ENCODE measurements at places on chromosomes 3 and 15. TPM values are rescaled to one million over a fixed set of nuclear protein-coding genes. Genes with fewer than 3 reads are reported as not detected.

The LIPC gene
- polyA plus RNA-seq: not detected

DNA sequence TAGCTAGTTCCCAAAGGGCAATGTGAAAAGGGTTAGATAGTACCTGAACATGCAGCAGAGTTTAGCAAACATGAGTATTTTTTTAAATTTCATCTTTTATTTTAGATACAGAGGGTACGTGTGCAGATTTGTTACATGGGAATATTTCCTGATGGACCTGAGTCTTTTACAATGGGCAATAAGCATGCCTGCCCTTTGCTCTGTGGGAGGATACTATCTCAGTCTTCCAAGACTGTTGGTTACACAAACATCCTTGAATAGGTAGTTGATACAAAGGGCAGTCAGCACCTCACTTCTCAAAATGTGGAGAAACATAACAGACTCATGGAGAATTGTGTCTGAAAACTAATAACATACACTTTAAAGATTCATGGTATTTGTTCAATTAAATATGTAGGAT lies 103.3 kb downstream of the GOLIM4 start:
- no peak for DNase-seq
- no peaks in the 10 kb centered on the region for H3K4me1 ChIP-seq
- H3K36me3 ChIP-seq: no peaks in the 10 kb centered on the region
- no peak overlapping the region for H3K27ac ChIP-seq
- no peaks in the 10 kb centered on the region for H3K27me3 ChIP-seq
- H3K4me3 ChIP-seq: no peak overlapping the region

DNA sequence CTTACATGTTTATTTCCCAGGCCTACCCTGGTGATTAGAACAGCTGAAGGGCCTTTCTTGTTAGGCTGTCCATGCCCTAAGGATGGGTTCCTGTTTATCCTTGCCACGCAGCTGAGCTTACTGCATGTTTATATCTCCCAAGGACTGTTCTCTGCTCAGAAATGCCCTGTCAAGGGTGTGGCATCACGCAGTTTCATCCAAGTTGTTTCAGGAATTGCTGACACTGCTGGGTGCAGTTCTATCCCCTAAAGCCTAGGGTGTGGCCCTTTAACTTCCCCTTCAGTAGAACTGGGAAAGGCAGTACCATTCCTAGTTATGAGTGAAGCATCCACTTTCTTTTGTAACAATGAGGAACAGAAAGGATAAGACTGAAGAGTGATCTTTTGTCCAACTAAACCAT lies 5.0 kb downstream of the ELL3 start:
- no peak overlapping the region for H3K4me3 ChIP-seq
- H3K27me3 ChIP-seq: no peaks in the 10 kb centered on the region
- no peak overlapping the region for H3K27ac ChIP-seq

DNA sequence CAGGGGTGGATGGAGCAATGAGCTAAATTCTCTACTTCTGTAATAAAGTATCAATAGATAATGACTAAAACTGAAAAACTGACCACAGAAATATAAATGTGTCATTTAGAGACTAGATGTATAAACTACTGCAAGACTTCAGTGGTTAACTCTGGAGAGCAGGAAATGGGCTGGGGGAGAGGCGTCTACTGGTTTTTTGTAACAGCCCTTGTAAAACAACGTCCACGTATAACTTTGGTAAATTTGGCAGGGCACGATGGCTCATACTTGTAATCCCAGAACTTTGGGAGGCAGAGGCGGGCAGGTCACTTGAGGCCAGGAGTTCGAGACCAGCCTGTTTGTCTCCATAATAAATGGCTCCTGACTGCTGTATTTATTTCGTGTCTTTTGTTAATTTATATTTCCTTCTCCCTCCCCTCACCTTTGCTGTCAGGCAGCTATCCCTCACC lies 12.5 kb downstream of the RAB27A start:
- H3K27ac ChIP-seq: no peak overlapping the region
- H3K4me1 ChIP-seq: no peaks in the 10 kb centered on the region
- no peak for DNase-seq
- no peak overlapping the region for H3K4me3 ChIP-seq

- DNase-seq: no peak
- H3K4me1 ChIP-seq: peaks cover 14% of the 10 kb centered on the region
- no peaks in the 10 kb centered on the region for H3K36me3 ChIP-seq
- no peak overlapping the region for H3K4me3 ChIP-seq
These were observed 35.4 kb downstream of the LIPC start for GRCh38 chr15:58467121-58467721.

DNA sequence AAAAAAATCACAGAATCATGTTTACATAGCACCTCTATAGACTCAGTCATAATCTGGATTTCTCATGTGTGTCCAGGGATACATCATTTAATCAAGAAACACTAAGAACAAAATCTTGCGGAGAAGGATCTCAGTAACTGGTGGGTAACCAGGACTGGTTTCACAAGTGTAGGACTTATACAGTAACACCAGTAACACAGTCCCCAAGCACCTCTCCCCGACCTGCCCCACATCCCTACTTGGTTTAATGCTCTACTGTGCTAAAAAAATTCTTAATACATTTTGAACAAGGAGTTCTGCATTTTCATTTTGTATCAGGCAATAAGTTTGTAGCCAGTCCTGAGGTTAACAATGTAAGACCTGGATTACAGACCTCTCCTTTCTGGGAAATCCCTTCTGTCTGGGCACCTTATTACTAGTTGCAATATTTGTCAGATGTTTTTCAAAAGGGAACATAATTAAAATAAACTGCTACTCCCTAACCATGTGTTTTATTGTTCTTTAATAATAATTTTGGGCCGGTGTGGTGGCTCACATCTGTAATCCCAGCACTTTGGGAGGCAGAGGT lies 57.6 kb upstream of the BBX start:
- DNase-seq: no peak
- H3K4me3 ChIP-seq: no peak overlapping the region

The CTXN2 gene
- 0.02 TPM for polyA plus RNA-seq

- H3K4me3 ChIP-seq: no peak overlapping the region
- H3K4me1 ChIP-seq: no peaks in the 10 kb centered on the region
- peak; percentile 63 for DNase-seq
- H3K36me3 ChIP-seq: no peaks in the 10 kb centered on the region
- no peaks in the 10 kb centered on the region for H3K27me3 ChIP-seq
- H3K27ac ChIP-seq: no peak overlapping the region
These were observed 19.7 kb downstream of the SPSB4 start for GRCh38 chr3:141070727-141071357.

GRCh38 chr3:13282986-13283876 lies 136.9 kb downstream of the NUP210 start:
- no peaks in the 10 kb centered on the region for H3K4me1 ChIP-seq
- peak; percentile 91 for DNase-seq
- H3K4me3 ChIP-seq: peak overlapping the region; percentile 36
- no peak overlapping the region for H3K27ac ChIP-seq

The OSTN gene
- not detected for polyA plus RNA-seq

The GATA2 gene
- polyA plus RNA-seq: 5.5 TPM

The EXD1 gene
- polyA plus RNA-seq: 0.02 TPM

DNA sequence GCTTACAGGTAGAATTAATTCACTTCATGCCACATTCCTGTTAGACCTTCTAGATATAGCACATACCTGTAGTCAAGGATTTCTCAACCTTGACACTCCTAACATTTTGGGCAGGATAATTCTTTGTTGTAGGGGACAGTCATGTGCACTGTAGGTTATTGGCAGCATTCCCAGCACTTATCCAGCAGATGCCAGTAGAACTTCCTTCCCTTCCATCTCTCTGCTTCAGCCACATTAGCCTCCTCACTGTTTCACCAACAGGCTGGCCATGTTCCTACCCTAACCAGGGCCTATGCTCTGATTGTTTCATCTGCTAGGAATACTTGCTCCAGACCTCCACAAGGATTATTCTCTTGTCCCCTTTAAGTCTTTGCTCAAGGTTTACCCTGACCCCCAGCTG lies 68.0 kb upstream of the STAC start:
- no peaks in the 10 kb centered on the region for H3K36me3 ChIP-seq
- H3K4me3 ChIP-seq: no peak overlapping the region
- peak; percentile 1 for DNase-seq

The OCA2 gene
- 0.10 TPM for polyA plus RNA-seq

DNA sequence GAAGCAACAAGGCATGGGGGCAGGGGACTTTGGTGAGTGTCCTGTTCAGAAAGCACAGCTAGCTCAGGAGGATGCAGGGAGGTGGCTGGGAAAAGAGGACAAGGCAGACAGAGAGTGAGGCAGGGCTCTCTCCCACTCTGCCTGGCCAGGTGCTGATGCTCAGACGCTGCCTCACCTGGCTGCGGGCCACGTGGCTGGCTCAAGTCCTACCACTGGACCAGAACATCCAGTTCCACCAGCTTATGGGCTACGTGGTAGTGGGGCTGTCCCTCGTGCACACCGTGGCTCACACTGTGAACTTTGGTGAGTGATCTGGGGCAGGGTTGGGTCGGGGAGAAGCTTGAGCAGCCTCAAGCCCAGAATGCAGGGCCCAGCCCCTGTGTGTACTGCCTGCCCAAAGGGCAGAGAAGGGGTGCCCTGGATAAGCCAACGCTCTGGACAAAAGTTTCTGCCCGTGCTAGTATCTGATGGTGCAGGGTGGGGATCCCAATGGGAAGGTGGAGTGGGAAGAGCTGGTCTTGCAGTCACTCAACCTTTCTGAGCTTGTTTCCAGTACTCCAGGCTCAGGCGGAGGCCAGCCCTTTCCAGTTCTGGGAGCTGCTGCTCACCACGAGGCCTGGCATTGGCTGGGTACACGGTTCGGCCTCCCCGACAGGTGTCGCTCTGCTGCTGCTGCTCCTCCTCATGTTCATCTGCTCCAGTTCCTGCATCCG lies 20.9 kb downstream of the NOX5 start:
- no peaks in the 10 kb centered on the region for H3K36me3 ChIP-seq
- H3K4me3 ChIP-seq: no peak overlapping the region
- no peak overlapping the region for H3K27ac ChIP-seq

DNA sequence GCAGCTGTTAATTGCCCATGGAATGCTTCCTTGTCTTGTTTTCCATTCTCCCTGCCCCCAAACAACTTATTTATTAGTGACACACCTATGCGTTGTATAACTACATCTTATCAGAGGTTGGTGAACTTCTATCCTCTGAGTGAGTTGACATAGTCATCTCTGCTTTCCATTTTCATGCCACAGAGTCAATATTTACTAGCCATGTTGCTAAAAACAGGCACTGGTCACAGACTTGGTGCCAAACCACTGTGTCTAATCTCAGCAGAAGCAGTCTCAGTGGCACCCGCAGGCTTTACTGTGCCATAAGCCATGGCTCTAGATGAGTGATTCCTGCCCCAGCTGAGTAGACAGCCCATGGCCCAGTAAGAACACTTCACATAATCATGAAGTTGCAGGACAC lies 26.5 kb downstream of the DAPK2 start:
- no peaks in the 10 kb centered on the region for H3K36me3 ChIP-seq
- no peak overlapping the region for H3K27ac ChIP-seq
- H3K27me3 ChIP-seq: no peaks in the 10 kb centered on the region
- no peaks in the 10 kb centered on the region for H3K4me1 ChIP-seq
- no peak for DNase-seq

GRCh38 chr3:69865925-69866679 lies 126.8 kb downstream of the MITF start:
- H3K27ac ChIP-seq: no peak overlapping the region
- H3K4me1 ChIP-seq: peaks cover 11% of the 10 kb centered on the region
- H3K27me3 ChIP-seq: no peaks in the 10 kb centered on the region
- no peaks in the 10 kb centered on the region for H3K36me3 ChIP-seq

- no peak for DNase-seq
- H3K27me3 ChIP-seq: no peaks in the 10 kb centered on the region
- H3K4me1 ChIP-seq: no peaks in the 10 kb centered on the region
- no peak overlapping the region for H3K27ac ChIP-seq
These were observed 345.5 kb downstream of the CHL1 start for GRCh38 chr3:542021-542420.

- H3K36me3 ChIP-seq: peaks cover 28% of the 10 kb centered on the region
- no peak overlapping the region for H3K4me3 ChIP-seq
- no peaks in the 10 kb centered on the region for H3K27me3 ChIP-seq
- H3K4me1 ChIP-seq: no peaks in the 10 kb centered on the region
- peak; percentile 33 for DNase-seq
These were observed 70.9 kb downstream of the DCUN1D1 start for GRCh38 chr3:182909318-182910040.

- DNase-seq: no peak
- H3K4me1 ChIP-seq: peaks cover 2% of the 10 kb centered on the region
- H3K27me3 ChIP-seq: no peaks in the 10 kb centered on the region
- H3K36me3 ChIP-seq: no peaks in the 10 kb centered on the region
- peak overlapping the region; percentile 68 for H3K27ac ChIP-seq
These were observed 941 bp downstream of the ZBED2 start for GRCh38 chr3:111594205-111594604.

The LMAN1L gene
- 0.02 TPM for polyA plus RNA-seq

- H3K27ac ChIP-seq: no peak overlapping the region
- H3K36me3 ChIP-seq: no peaks in the 10 kb centered on the region
- H3K4me1 ChIP-seq: no peaks in the 10 kb centered on the region
- no peak overlapping the region for H3K4me3 ChIP-seq
- no peak for DNase-seq
- no peaks in the 10 kb centered on the region for H3K27me3 ChIP-seq
These were observed 670.8 kb upstream of the NR2F2 start for GRCh38 chr15:95659656-95660055.

DNA sequence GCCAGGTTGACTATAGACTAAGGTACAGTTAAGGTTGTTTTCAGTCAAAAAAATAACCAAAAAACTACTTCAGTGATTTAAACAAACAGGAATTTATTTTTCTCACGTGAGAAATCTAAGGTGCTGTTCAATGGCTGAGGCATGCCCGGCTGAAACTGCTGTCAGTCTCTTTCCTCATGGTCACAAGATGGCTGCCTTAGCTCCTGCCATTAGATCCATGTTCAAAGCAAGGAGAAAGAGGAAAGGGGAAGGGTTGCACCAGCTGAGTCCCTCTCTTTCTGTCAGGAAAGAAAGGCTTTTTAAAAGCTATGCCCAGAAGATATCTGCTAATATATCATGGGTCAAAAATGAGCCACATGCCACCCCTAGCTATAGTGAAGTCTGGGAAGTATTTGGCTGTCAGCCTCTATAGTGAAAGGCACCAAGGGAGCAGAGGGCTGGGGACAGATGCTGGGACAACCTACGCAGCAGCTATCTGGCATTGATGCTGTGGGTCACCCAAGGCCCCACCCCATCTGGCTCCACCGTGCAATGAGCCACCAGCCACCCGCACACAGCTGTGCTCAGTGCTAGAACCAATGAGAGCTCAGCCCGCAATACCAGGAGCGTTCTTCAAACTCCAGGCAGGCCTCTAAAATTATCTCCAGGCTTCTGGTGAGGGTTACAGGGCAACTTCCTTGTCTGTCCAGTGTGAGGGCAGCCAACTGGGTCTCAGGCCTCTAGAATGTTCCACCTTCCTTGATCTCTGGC lies 64.7 kb upstream of the GATA2 start:
- H3K27ac ChIP-seq: no peak overlapping the region
- no peaks in the 10 kb centered on the region for H3K36me3 ChIP-seq
- no peak overlapping the region for H3K4me3 ChIP-seq
- H3K4me1 ChIP-seq: no peaks in the 10 kb centered on the region
- H3K27me3 ChIP-seq: no peaks in the 10 kb centered on the region
- no peak for DNase-seq

The TRPC1 gene
- polyA plus RNA-seq: 9.6 TPM

Data from SK-N-SH (cell line).